CD8-positive, alpha-beta memory T cell (primary cell): ENCODE measurements at places on chromosomes 1 and 21. TPM values are rescaled to one million over a fixed set of nuclear protein-coding genes. Genes with fewer than 3 reads are reported as not detected.

CFHR1 gene
- not detected for total RNA-seq

RCSD1 gene
- 47.9 TPM for total RNA-seq

BEND5 gene
- total RNA-seq: 0.55 TPM

FCRL2 gene
- not detected for total RNA-seq

CD53 gene
- 194 TPM for total RNA-seq

SLC2A5 gene
- total RNA-seq: not detected

LCE1C gene
- total RNA-seq: not detected

TOR1AIP2 gene
- 71.6 TPM for total RNA-seq

DTL gene
- total RNA-seq: 86.9 TPM

BCL2L15 gene
- 1.2 TPM for total RNA-seq

TCHHL1 gene
- not detected for total RNA-seq

SERPINC1 gene
- not detected for total RNA-seq

PKP1 gene
- not detected for total RNA-seq

HSPA6 gene
- total RNA-seq: 0.90 TPM

RC3H1 gene
- 39.7 TPM for total RNA-seq

DCST1 gene
- not detected for total RNA-seq

ERO1B gene
- 3.6 TPM for total RNA-seq

COL6A1 gene
- total RNA-seq: 13.1 TPM

PGM1 gene
- total RNA-seq: 28.3 TPM

TEX35 gene
- total RNA-seq: not detected
